ENCODE measurements at places on chromosomes 5 and 9.

DNA sequence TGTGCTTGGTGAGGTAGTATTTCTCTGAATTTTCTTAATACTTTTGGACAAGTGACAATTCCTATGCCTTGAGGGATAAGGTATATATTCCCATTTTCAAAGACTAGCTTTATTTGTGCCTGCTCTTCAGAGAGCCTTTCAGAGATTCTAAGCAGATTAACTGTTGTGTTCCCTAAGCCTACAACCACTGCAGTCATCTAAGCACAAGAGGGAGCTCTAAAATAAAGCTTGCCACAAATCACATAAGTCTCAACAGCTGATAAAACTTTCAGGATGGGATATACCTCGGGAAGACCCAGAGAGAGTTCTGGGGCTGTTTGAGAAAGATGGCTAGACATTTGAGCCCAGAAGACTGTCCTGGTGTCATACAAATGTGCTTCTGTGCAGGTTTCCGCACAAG lies 157.3 kb downstream of the CYLC2 start:
- DNase-seq, result peak; percentile 30

GRCh38 chr9:128911529-128912035 lies 9.2 kb upstream of the PHYHD1 start:
- no peak for DNase-seq

- DNase-seq, result no peak
These were observed 839.9 kb downstream of the MAT2B start for GRCh38 chr5:164345173-164345849.

- DNase-seq, result no peak
These were observed 18.4 kb upstream of the IQGAP2 start for GRCh38 chr5:76384705-76385104.

- no peak for DNase-seq
These were observed 267.6 kb downstream of the SPOCK1 start for GRCh38 chr5:137231540-137231939.

DNA sequence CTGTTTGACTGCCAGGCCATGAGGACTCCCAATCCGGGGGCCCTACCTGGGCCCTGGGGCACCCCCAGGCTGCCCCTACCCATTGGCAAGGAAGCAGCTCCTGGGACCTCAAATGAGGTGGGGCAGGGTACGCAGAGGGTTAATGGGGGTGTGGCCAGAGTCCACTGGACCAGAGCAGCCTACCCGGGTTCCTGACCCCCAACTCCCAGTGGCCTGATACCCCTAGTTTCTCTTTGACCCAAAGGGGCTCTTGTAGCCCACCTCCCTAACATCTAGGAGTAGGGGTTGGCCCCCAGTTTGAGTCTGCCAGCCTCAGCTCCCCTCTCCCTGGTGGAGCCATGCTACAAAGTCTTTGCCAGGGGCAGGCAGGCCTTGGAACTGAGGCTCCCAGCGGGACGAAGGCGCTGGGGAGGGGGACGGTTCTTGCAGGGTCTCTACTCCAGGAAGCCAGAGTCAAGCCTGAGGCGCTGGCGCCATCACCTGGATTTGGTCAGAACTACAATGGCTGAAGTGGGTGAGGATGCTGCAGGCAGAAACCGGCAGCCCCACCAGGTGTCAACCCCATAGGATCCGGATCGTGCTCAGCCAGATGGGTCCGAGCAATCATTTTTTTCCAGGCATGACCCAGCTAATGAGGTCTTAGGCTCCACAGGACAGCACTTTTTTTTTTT lies 8.4 kb upstream of the CERCAM start:
- DNase-seq, result peak; percentile 87

- no peak for DNase-seq
These were observed 4.7 kb downstream of the SLC24A2 start for GRCh38 chr9:19784136-19784535.
